Fibroblast of skin of right quadriceps (primary cell): ENCODE measurements at places on chromosomes 3 and 15.

DNA sequence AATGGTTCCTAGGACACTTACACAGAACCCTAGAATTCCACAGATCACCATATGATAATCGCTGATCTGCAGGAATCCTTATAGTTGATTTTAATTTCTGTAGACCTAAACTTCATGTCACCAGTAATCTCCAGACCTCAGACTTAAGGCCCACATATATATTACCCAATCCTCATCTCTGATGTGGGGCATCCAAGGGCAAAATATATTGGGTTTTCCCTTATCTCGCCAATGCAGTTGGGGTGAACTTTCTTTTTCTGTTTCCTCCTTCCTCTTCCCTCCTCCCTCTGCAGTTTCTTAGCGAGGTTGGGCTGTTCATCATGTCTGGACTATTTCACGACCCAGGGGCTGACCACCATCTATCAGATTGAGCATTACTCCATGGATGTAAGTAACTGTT is 230.2 kb downstream of the P3H2 start:
- DNase-seq = no peak

- peak; percentile 5 for DNase-seq
Observed at GRCh38 chr15:79769069-79769481, 127.7 kb downstream of the MTHFS start.

DNA sequence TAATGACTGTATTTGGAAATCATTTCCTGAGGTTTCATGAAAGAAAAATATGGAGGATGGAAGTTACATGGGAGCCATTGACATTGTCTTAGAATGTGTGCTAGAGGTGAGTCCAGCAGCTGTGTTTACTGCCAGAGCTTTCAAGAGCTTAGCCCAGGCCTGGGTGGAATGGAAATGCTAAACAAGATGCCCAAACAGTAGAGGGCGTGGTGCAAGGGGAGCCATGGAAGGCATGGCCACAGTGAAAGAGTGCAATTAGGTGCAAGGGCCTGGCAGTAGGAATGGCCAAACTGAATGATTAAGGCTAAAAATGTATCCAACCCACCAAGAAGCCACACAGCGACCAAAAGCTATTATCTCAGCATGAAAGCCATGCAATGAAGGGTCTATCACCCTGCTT is 257.7 kb upstream of the NR2F2 start:
- no peak for DNase-seq

GRCh38 chr15:79933231-79933630 is 36.4 kb upstream of the MTHFS start:
- DNase-seq = no peak

- DNase-seq = no peak
Observed at GRCh38 chr15:70014331-70014730, 83.4 kb downstream of the TLE3 start.
